Cerebellar nuclear complex (tissue), 1 donor: ENCODE measurements at places on chromosomes 5 and 9.

DNA sequence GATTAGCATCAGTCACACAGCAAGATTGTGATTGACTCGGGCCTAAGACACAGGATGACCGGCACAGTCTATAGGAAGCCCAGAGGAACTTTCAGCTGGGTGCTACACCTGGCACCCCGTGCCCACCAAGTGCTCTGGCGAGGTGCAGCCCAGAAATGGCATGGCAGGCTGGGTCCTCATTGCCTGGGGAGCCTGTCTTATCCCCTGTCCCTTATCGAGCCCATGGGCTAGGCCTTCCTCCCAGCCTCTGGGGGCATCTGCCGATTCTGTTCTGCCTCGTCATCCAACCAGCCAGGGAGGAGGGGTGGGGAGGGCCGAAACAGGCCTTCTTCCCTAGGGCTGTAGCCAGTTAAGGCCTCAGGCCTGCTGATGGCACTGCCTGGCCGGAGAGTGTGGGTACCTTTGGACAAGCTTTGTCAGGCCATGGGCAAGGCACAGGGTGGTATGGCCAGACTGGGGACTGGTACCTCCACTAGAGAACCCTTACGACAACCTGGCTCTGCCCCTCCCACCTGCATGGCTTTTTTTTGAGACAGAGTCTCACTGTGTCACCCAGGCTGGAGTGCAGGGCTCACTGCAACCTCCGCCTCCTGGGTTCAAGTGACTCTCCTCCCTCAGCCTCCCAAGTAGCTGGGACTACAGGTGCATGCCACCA, 1.6 kb downstream of the GRK6 start:
- DNase-seq = no peak

DNA sequence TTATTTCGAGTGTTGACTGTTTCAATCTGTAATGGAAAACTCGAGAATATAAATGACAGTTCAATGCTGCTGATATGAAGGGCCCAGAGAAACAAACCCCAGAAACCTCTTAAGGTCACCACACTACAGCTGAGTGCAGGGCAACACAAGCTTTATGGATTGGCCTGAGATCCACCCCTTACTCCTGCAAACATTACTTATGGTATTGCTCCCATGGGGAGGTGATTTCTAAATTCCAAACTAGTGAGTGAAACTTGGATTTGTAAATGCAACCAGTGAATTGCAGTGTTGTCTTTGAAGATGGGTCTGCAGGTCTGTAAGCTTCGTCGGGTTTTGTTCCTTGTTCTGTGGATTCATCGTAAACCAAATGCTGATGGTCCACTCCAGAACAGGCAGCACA, 85.4 kb downstream of the NTRK2 start:
- DNase-seq = no peak

- no peak for DNase-seq
Observed at GRCh38 chr5:67510204-67510603, 313.6 kb upstream of the CD180 start.

DNA sequence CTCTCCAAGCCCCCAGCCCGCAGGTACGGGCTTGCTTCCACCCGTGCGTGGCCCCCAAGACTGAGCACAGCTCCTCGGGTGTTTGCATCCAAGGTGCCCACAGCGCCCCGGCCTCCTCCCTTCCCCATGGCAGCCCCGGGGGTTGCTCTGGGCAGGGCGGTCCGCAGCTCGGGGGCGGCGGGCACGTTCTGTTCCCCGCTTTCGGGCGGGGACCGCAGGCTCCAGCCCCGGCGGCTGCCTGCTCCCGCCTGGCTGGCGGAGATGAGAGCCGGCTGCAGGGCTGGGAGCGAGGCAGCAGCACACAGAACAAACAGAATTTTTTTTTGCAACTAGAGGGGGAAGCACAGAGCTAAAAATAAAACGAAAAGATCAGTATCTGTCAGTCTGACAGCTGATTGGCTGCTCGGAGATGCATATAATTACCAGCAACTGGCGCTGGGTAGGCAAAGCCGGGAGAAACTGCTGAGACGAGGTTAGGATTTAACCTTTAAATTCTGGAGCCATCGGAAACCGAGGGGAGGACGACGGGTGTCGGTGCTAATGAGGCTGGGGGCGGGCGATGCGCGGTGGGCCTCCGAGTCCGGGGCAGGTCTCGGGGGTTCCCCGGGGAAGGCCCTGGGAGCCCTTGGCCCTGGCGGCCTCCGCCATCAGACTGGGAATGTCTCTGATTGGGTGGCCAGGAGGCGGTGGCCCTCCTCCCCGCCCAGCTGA, 142.7 kb upstream of the IER5L start:
- DNase-seq = peak; percentile 60

- DNase-seq = no peak
Observed at GRCh38 chr9:36716496-36716895, 143.8 kb downstream of the MELK start.

GRCh38 chr5:94375801-94376200, 242.6 kb downstream of the KIAA0825 start:
- no peak for DNase-seq

- no peak for DNase-seq
Observed at GRCh38 chr9:106107716-106108115, 413.4 kb downstream of the TMEM38B start.

DNA sequence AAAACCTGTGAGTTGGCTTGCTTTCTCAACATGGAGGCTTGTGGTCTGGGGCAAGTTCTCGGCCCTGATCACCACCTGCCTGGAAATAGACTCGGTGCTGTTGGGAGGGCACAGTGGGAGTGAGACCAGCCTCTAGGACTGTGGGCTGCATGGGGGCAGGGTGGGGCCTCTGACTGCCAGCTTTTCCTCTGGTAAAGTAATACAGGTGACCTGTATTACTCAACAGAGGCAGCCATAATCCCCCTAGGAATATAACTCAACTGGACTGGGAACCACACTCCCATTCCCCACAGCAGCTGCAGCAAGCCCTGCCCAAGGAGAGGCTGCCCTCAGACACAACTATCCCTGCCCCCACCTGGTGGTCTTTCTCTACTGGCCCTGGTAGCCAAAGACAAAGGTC, 72.8 kb downstream of the C9orf153 start:
- no peak for DNase-seq

DNA sequence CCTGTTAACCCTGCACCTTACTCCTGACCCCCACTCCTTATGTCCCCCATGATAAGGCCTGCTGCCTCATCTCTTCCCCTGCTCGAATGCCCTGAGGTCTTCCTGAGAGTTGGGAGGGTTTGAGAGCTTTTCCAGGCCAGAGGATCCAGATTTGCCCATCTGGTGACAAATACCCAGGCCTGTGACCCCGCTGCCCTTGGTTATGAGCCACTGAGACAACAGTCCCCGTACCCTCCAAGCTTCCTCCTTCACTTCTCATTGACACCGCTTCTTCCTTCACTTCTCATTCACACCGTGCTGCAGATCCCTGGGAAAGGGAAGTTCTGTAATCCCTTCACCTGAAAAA, 593 bp downstream of the GM2A start:
- no peak for DNase-seq

DNA sequence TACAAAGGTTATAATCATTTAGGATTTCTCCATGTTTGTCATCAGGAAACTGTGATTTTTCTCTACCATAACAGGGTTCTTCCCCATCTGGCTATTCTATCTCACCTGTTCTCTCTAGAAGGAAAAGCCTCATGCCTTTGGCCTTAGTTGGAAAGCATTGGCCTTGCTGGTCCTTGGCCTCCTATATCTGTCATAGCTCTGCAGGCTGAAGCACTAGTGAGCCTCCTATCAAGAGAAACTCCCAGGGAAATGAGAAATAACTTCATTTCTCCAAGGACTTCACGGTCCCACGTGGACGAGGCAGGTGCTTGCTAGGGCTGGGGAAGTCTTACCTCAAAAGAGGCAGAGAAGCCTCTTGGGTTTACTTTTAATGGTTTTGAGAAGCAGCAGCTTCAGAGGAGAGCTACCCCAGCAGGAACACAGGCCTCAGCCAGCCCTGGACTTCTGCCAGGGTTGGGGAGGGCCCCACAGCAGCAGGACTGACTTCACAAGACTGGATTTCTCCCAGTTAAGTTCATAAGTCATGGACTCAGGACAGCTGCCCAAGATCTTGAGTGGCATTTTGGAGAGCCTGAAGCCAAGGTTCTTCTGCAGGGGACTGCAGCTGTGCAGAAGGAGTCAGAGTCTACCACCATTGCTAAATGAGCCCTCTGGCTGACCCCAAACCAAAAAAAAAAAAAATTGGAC, 15.8 kb upstream of the PSAT1 start:
- DNase-seq = no peak

DNA sequence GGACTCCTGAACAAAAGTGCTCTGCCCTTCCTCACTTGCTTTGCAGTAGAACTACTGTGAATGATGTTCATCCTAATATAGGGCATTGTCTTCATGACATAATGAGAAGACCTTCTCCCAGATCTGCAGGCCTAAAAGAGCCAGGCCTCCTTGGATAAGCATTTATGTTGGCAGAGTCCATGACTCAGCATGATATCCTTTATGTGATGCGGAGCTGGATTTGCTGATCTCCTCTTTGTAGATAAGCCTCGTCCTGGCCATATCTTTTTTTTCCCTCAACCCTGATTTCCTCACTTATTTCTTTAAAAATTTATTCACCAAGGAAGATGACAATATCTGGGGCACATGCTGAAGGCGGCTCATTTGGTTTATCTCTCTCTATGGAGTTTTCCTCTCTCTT, 62.4 kb upstream of the TAS2R1 start:
- no peak for DNase-seq

DNA sequence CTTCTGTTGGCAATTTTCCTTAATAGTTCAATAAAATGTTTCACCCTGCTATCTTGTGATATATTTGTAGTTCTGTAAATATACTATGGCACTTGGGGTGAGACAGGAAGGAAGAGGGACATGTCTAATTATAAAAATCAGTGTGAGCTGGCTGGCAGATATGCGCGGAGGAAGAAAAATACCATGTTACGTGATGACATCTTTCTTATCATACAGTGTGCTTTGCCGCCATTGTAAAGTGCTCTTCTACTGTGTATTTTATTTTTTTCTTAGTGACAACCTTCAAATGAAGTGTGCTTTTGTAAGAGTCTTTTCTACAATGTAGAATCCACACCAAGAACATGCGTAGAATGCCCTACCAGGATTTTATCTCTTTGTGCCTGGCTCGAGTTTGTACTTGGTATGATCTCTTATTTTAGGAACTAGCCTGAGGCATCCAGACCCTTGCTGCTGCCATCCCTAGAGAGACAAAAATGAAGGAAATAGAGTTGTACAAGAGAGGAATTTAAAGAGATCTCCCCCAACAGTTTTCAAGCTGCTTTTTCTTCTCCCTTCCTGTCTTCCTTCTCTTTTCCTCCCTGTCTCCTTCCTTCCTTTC, 46.7 kb upstream of the RIOK2 start:
- no peak for DNase-seq

GRCh38 chr5:113083481-113083880, 106.9 kb downstream of the DCP2 start:
- DNase-seq = no peak

- no peak for DNase-seq
Observed at GRCh38 chr5:140329739-140330481, 16.5 kb downstream of the HBEGF start.

DNA sequence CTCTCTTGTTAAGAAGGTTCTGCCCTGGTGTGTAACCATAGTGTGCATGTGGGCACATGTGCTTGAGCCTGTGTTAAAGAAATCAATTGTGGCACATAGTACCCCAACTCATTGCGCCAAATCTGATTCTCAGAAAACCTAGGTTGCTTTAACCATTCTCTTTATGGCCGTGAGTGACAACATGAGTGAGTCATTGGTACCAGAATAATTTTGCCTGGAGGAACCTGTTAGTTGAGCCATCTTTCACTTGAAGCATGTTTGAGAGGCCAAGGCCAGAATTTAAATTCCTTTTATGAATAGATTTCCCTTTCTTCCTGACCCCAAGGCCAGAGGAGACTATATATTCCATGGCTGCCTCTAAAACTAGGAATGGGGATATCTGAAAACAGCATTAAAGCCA, 35.2 kb upstream of the SLC36A2 start:
- DNase-seq = no peak

DNA sequence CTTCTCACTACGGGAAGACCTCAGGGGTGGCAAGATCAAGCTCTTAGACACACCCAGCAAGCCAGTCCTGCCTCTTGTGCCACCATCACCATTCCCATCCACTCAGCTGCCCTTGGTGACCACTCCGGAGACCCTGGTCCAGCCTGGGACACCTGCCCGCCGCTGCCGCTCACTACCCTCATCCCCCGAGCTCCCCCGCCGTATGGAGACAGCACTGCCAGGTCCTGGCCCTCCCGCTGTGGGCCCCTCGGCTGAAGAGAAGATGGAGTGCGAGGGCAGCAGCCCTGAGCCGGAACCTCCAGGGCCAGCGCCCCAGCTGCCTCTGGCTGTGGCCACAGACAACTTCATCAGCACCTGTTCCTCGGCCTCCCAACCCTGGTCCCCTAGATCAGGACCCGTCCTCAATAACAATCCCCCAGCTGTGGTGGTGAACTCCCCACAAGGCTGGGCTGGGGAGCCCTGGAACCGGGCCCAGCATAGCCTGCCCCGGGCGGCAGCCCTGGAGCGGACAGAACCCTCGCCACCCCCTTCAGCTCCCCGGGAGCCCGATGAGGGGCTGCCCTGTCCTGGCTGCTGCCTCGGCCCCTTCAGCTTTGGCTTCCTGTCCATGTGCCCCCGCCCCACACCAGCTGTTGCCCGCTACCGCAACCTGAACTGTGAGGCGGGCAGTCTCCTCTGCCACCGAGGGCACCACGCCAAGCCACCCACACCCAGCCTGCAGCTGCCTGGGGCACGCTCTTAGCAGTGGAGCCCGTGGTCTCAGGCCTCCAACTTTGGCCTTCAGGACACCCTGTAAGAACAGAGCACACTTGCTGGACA, 4.1 kb downstream of the TESK1 start:
- no peak for DNase-seq

DNA sequence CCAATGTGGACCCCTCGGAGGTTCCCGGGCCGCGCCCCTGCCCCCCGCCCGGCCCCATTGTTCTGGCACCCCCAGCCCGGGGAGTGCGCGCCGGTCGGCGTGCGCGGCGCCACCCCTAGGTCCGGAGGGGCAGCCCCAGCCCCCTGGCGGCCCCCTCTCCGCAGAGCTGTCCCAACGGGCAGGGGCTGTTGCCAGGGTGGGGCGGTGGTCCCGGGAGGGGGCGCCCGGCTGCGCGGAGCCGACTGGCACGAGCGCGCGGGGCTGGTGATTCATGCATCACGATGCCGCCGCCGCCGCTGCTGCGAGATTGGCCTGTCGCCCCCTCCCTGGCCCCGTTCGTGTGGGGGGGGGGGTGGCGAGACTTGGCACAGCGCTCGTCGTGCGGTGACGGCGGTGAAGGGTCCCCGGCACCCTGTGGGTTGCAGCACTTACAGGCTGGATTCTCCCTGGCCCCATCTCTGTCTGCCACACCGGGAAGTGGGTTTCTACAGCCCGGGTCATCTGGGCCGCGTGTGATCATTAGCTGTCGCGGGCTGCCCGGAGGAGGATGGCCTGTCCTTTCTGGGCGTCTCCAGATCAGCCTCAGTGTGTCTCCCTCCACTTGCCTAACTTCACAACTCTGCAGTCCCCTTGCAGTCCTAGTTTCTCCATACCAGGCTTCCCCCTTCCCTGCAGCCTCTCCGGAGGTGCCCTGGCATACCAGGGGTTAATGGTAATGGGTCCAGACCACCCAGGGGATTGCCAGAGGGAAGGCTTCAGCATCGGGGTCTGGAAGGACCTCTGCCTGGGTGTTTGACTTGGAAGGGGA, 858 bp downstream of the NCS1 start:
- DNase-seq = no peak

GRCh38 chr9:36207546-36208012, 16.9 kb downstream of the CLTA start:
- DNase-seq = no peak
